ENCODE measurements at places on chromosomes 11 and 22. TPM values are rescaled to one million over a fixed set of nuclear protein-coding genes. Genes with fewer than 3 reads are reported as not detected.

Gene CHRM1
- total RNA-seq = 0.10 TPM

Gene SLC43A1
- 9.1 TPM for total RNA-seq

Gene HSPB2
- 3.8 TPM for total RNA-seq

Gene NLRP14
- total RNA-seq = 0.21 TPM

Gene EMSY
- 31.9 TPM for total RNA-seq

Gene LIPT2
- total RNA-seq = 3.3 TPM

Gene SNAP29
- total RNA-seq = 8.4 TPM

Gene MS4A4A
- 2.9 TPM for total RNA-seq

DNA sequence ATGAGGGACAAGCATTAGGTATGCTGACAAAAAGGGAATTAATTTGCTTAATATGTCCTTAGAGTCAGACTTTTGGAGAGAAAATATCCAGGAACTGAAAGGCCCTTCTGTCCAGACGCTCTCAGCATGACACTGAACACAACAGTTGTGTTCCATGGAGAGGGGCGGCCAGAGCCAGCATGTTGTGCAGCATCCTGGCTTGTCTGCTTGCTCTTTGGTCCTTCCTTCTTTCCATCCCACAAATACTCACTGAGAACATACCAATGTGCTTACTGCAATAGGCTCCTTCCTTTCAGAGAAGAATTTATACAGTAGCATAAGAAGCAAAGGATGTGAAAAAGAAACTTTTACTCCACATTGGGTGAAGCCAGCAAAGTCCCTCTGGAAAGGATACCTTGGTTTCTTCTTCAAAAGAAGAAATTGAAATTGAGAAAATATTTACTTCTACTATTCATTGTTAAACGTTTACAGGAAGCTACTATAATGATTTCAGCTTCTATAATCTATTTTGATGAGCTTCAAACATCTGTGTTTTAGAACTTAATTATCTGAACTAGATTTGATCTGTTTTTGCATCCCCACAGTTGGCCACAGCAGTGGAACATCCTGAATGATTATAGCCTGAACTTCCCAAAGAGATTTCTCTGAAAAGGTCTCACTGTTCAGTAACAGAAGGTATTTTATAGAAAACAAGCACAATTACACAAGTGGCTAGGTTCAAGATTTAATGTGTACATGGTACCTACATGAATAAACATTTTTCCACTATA lies 304.1 kb upstream of the PITPNB start:
- DNase-seq = no peak

DNA sequence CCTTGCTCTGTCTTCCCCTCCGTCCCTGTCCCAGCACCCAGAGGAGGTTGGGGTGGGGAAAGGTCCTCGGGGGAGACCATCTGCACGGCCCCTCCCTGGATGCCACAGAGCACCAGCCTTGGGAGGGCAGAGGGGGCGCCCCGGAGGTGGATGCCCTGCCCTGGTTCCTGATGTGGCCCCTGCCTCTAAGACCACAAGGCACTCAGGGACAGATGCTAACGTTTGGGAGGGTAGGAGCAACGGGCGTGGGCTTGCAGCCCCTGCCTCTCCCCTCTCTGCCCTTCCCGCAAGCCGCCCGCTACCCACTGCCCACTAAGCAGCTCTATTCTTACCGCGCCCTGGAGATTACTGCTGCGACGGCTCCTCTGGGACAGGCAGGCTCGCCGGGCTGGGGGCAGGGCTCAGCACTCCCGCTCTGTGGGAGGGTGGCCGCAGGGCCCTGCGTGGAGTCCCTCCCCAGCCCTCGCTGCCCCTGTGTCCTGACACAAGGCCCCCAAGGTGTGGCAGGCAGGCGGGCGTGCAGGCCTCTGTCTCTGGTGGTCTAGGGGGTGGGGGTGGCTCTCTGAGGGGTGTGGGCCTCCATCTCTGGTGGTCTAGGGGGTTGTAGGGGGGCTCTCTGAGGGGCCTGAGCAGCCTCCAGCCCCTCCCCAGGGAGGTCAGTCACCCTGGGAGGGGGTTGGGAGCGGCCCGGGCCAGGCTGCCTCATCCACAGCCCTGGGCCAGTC lies 14.9 kb downstream of the BRSK2 start:
- DNase-seq = no peak

GRCh38 chr11:12827929-12828812 lies 153.9 kb downstream of the TEAD1 start:
- peak; percentile 86 for DNase-seq

GRCh38 chr11:109155291-109155690 lies 266.7 kb upstream of the C11orf87 start:
- DNase-seq = no peak

DNA sequence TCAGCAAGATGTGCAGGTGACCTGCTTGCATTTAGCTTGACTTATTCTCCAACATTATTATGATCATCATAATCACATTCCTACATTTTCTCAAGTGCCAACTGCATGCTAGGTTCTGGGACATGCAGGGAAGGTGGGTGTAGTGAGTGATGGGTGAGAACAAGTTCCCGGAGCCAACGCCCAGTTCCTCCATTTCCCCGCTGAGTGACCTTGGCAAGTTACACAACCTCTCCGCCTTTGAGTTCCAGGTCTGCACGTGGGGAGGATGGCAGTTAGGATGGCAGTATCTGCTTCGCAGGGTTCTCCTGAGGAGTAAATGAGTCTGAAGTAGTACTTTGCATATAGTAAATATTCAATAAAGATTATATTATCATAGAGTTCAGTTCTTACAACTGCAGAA lies 140.3 kb downstream of the GRIK4 start:
- no peak for DNase-seq

- no peak for DNase-seq
Observed at GRCh38 chr11:118740892-118741291, 50.1 kb downstream of the DDX6 start.

GRCh38 chr11:75771646-75772410 lies 3.2 kb downstream of the DGAT2 start:
- no peak for DNase-seq

DNA sequence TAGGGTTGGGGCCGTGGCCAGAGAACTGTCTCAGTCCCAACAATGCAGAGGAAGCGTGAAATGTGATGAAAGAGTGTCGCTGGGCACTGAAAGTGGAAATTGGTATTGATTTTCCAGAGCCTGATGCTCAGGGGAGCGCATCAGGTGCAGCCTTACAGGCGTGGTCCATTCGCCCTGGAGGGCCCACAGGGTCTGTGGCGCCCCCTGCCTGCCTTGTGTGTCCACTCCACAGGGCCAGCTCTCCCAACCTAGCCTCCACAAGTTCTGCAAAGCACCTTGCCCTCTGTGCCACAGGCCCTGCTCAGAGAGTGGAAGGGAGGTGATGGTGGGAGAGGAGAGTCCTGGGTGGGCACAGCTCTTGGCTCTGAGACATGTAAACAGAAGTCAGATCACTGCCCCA lies 54.9 kb upstream of the LMO1 start:
- DNase-seq = no peak

DNA sequence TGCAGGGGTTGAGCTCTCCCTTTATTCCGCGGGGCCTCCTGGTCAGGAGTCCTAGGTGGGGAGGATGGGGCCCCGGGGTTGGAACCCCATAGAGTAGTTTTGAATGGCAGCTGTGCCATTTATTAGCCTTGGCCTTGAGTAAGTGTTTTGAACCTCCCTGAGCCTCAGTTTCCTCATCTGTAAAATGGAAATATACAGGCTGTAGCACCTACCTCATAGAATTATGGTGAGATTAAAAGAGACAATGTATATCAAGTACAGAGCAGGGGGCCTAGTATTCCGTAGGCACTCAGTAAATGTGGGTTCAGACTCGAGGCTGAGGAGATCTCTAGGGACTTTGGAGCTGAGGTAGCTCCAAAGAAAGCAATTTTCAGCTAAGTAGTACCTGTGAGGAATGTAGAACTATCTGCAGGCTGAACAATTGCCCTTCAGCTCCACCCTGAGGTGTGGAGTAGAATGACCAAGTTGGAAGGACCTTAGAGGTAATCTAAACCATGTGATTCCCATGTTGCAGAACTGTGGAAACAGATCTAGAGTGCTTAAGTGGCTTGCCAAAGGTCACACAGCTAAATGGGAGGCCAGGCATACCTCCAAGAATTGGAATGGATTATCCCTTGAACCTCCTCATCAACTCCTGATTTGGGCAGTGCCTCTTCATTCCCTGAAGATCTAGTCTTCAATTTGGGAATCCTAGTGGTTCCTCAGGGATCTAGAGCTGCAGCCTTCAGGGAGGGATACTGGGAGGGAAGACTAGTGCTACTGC lies 682 bp downstream of the PGAP2 start:
- peak; percentile 30 for DNase-seq

DNA sequence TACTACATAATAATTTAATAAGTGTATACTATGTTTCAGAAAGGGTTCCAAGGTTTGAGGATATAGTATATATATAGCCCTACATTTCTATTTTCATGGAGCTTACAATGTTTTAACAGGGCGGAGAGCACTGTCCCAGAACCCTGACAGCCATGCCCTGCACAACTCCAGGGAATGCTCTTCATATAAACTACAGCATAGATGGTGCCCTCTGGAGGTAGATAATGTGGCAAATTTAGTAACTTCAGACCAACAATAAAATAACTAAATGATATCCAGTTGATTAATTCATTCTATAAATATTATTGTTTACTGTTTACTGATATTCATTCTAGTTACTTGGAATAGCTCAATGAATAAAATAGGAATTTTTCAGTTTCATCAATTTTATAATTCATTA lies 693.7 kb upstream of the CCDC179 start:
- DNase-seq = no peak

- DNase-seq = no peak
Observed at GRCh38 chr22:21945453-21946261, 7.0 kb downstream of the PPM1F start.

- no peak for DNase-seq
Observed at GRCh38 chr22:38947321-38948140, 9.9 kb upstream of the APOBEC3A start.

DNA sequence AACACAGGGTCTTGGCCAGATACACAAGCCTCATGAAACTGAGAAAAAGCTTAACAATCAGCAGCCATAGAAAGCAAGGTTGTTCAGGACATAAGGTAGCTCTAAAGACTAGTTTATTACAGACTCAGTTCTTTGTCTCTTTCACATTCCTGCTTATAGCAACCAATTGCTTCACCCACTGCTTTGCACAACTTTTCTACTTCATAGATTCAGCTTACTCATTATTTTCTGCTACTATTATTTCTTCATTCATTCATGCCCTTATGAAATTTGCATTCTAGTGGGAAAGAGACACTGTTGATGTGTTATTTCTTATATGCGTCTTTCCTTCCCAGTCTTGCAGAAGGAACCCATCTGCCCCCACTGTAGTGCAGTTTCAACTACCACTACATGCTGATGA lies 4.7 kb downstream of the CCDC34 start:
- DNase-seq = no peak

Data from tongue (tissue), 3 donors.